Ovary (tissue), 10 donors: ENCODE measurements at places on chromosomes 1 and 21. TPM values are rescaled to one million over a fixed set of nuclear protein-coding genes. Genes with fewer than 3 reads are reported as not detected.

The NPHP4 gene
- total RNA-seq: 19.3 TPM

The VCAM1 gene
- 43.3 TPM for total RNA-seq

The CATSPERE gene
- total RNA-seq: 3.2 TPM

The HLX gene
- 2.1 TPM for total RNA-seq

The CCDC185 gene
- not detected for total RNA-seq

The NEGR1 gene
- total RNA-seq: 9.8 TPM

- H3K36me3 ChIP-seq: no peaks in the 10 kb centered on the region
- no peak for DNase-seq
- no peak overlapping the region for H3K27ac ChIP-seq
- no peak overlapping the region for H3K4me3 ChIP-seq
- H3K4me1 ChIP-seq: no peaks in the 10 kb centered on the region
Measured at GRCh38 chr1:117271959-117272358, 61.2 kb upstream of the VTCN1 start.

- peak; percentile 76 for DNase-seq
- no peak overlapping the region for H3K27ac ChIP-seq
- H3K4me1 ChIP-seq: peaks cover 13% of the 10 kb centered on the region
- no peak overlapping the region for H3K4me3 ChIP-seq
Measured at GRCh38 chr1:20472860-20473711, 12.9 kb downstream of the CAMK2N1 start.

- no peak for DNase-seq
- no peak overlapping the region for H3K27ac ChIP-seq
- peaks cover 5% of the 10 kb centered on the region for H3K4me1 ChIP-seq
- no peaks in the 10 kb centered on the region for H3K27me3 ChIP-seq
- no peaks in the 10 kb centered on the region for H3K36me3 ChIP-seq
Measured at GRCh38 chr1:41312991-41313645, 48.1 kb upstream of the FOXO6 start.

DNA sequence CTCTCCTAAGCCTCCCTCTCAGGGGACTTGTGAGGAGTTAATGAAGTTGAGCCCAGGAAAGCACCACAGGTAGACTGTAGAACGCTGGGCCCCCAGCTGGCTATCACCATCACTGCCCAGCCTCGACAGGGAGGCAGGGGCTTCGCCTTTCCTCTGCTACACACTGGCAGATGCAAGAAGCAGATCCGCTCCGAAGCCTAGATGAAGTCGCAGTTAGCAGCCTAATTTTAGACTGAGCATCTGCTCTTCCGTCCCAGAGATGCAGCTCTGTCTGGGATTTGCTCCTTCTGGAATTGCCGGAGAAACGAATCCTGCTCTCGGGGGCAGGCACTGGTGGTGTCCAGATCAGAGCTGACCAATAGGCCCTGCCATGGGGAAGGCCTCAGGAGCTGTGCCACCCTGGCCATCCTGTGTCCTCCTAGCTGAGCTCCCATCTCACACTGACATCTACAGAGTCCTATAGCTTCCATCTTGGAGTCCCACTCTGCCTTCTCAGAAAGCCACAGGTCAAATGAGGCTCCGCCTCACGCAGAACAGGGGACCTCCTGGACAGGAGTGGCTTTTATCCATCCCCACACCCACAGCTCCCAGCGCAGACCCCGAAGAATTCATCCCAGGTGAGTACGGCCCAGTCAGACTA is 186.8 kb upstream of the EDN2 start:
- DNase-seq: no peak
- no peak overlapping the region for H3K27ac ChIP-seq
- H3K36me3 ChIP-seq: no peaks in the 10 kb centered on the region
- no peaks in the 10 kb centered on the region for H3K4me1 ChIP-seq
- H3K4me3 ChIP-seq: no peak overlapping the region
- no peaks in the 10 kb centered on the region for H3K27me3 ChIP-seq

DNA sequence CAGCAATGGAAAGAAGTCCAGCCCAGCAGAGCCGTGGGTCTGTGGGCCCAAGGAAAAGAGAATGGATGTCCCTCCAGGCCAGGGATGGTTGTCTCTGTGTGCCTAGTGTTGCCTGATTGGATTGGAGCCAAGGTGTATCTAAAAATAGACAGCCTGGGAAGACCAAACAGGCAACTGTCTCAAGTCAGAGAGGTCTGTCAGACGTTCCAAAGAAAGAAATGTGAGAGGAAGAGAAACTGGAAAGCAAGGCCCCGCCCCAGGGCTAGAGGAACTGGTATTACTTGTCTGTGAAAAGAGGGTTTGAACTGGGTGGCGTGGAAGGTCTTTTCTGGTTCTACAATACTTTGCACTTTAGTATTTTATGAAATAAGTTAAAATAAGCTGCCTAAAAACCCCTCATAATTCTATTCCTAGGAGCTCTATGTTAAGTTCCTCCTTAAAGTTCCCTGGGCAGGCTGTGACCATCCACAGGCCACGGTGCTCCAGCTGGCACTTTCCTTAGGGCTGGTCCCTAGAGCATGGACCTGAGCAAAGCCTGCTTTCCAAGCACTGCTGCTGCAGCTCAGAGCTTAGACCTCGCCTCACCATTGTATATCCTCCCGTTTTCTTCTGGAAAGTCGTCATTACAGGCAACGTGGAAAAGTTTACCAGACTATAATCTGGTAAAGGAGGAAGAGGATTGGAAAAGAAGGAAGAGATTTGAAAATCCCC is 151.6 kb downstream of the DISC1 start:
- no peaks in the 10 kb centered on the region for H3K27me3 ChIP-seq
- H3K27ac ChIP-seq: no peak overlapping the region
- peaks cover 5% of the 10 kb centered on the region for H3K4me1 ChIP-seq
- H3K36me3 ChIP-seq: no peaks in the 10 kb centered on the region

GRCh38 chr1:3073489-3074296 is 4.7 kb downstream of the PRDM16 start:
- DNase-seq: no peak
- no peaks in the 10 kb centered on the region for H3K36me3 ChIP-seq
- no peak overlapping the region for H3K4me3 ChIP-seq
- H3K4me1 ChIP-seq: peaks cover 3% of the 10 kb centered on the region
- H3K27ac ChIP-seq: no peak overlapping the region

DNA sequence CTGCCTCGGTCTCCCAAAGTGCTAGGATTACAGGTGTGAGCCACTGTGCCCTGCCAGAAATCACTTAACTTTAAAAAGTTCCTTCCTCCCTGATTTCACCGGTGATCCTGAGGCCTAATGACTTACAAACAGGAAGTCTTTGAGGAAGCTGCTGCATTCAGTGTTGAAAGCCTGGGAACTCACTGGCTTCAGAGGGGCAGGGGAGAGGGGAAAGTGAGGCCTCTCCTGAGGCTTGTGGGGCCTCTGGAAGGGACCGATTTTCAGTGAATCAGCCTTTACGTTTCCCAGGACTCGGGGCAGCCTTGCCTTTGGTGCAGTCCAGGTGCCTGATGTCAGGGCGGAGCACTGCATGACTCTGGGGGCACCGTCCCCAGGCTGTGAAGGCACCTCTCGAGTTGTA is 30.1 kb upstream of the ARHGEF10L start:
- no peak for DNase-seq
- H3K36me3 ChIP-seq: no peaks in the 10 kb centered on the region
- no peak overlapping the region for H3K4me3 ChIP-seq
- no peak overlapping the region for H3K27ac ChIP-seq

GRCh38 chr1:93668121-93668520 is 13.5 kb downstream of the BCAR3 start:
- H3K4me1 ChIP-seq: peaks cover 37% of the 10 kb centered on the region
- H3K36me3 ChIP-seq: no peaks in the 10 kb centered on the region
- no peak overlapping the region for H3K4me3 ChIP-seq

GRCh38 chr1:241838897-241839296 is 9.1 kb upstream of the EXO1 start:
- H3K4me3 ChIP-seq: no peak overlapping the region
- no peaks in the 10 kb centered on the region for H3K27me3 ChIP-seq
- no peaks in the 10 kb centered on the region for H3K36me3 ChIP-seq
- no peak overlapping the region for H3K27ac ChIP-seq
- no peak for DNase-seq
- H3K4me1 ChIP-seq: no peaks in the 10 kb centered on the region

DNA sequence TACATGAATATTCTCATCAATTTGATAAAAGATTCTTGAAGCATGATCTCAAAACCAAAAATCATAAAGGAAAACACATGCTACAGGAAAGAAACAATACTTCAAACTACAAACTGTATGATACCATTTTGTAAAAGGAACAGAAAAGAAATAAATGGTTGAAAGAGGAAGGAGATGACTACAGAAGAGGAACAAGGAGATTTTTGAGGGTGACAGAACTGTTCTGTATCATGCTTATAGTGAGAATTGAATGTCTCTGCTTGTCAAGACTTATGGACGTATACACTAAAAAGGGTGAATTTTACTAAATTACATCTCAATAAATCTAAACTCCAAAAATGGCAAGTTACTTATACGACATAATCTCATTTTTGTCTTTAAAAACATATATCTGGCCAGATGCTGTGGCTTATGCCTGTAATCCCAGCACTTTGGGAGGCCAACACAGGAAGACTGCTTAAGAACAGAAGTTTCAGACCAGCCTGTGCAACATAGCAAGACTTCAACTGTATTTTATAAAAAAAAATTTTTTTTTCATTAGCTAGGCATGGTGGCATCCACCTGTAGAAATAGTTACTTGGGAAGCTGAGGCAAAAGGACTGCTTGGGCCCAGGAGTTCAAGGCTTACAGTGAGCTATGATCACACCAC is 125.4 kb downstream of the EIF4G3 start:
- no peaks in the 10 kb centered on the region for H3K36me3 ChIP-seq
- no peak overlapping the region for H3K27ac ChIP-seq
- H3K27me3 ChIP-seq: no peaks in the 10 kb centered on the region
- no peak overlapping the region for H3K4me3 ChIP-seq
- H3K4me1 ChIP-seq: no peaks in the 10 kb centered on the region

DNA sequence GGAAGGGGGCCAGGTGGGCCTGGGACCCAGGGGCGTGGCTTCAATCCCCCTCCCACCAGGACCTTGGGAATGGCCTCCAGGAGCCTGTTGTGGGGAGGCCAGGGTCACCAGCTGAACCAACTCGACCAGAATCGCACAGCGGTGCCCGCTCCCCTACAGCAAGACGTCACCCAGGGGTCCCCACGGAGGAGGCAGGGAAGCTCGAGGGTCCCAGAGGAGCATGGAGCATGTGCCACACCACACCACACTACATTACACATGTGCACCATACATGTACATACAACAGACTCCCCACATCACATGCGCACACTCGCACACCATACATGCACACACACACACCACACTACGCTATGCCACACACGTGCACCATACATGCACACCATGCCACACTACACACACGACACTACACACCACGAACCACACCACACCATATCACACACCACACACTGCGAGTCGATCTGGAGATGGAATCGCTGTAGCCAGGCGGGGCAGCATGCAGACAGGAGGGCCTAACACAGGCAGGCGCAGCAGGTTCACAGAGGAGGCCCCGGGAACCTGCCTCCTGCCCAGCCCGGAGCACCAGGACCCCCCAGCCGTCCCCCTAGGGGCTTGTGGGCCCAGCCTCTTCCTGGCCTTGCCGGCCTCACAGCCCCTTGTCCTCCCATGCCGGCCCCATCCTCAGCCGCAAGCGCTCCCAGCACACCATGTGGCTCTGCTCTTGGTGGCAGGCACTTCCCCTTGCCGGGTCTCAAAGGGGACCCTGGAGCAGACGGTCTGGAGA is 596 bp downstream of the ITGB2 start:
- no peaks in the 10 kb centered on the region for H3K27me3 ChIP-seq
- no peaks in the 10 kb centered on the region for H3K4me1 ChIP-seq
- no peaks in the 10 kb centered on the region for H3K36me3 ChIP-seq
- no peak overlapping the region for H3K4me3 ChIP-seq

- no peaks in the 10 kb centered on the region for H3K27me3 ChIP-seq
- no peak overlapping the region for H3K27ac ChIP-seq
- H3K4me3 ChIP-seq: no peak overlapping the region
- no peak for DNase-seq
- H3K4me1 ChIP-seq: no peaks in the 10 kb centered on the region
Measured at GRCh38 chr1:58929671-58930325, 146.0 kb upstream of the JUN start.

DNA sequence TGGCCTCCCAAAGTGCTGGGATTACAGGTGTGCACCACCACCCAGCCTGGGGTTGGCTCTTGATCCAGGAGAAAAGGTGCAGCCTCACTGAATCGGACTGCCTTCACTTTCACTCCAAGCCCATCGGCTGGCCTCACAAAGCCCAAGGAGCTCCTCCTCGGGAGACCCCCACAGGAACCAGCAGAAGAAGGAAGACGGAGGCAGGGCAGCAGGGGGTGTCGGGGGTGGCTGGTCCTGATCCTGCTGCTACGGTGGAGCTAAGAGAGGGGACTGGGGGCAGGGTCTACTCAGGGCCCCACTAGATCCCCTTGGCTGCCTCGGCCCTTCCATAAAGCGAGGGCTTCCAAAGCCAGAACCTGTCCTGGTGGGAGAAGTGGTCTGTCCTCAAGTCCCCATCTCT is 93.9 kb downstream of the STUM start:
- H3K4me1 ChIP-seq: peaks cover 13% of the 10 kb centered on the region
- H3K27ac ChIP-seq: no peak overlapping the region
- H3K36me3 ChIP-seq: no peaks in the 10 kb centered on the region

DNA sequence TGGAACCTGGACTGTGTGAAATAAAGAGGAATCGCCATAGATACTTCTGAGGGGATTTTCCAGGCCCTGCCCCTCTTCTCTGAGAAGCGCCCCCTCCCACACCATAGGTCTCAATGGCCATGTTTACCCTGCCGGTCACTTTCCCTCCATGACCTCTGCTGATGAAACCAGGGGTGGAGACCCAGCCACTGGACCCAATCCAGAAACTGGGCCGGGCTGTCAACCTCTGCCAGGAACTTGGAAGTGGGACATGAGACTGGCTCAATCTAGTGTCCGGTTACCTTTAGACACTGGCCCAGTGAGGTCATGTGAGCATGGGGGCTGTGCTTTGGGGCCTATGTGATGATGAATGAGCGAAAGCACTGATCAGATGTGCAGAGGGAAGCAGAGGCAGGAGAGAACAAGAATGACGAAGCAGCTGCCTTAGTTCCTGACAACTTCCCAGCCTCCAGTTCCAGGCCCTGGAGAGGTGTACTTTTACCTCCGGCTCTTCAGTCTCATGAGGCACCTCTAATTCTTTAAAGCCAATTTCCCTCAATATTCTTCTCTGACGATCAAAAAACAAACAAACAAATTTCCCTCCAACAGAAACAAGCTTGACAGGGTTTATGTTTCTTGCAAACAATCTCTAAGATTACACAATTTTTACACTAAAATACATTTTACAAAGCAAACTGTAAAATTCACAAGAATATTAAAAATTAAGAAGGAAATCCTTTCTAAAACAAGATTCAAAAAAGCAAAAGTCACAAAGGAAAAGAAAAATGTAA is 4.9 kb downstream of the ASAP3 start:
- H3K4me3 ChIP-seq: no peak overlapping the region
- H3K4me1 ChIP-seq: peaks cover 8% of the 10 kb centered on the region
- peak; percentile 74 for DNase-seq
- H3K27me3 ChIP-seq: no peaks in the 10 kb centered on the region
- no peaks in the 10 kb centered on the region for H3K36me3 ChIP-seq
